ENCODE measurements at places on chromosomes 2 and 18. TPM values are rescaled to one million over a fixed set of nuclear protein-coding genes. Genes with fewer than 3 reads are reported as not detected.

GRCh38 chr2:196413821-196414274, 225.7 kb upstream of the CCDC150 start:
- DNase-seq, result no peak

DNA sequence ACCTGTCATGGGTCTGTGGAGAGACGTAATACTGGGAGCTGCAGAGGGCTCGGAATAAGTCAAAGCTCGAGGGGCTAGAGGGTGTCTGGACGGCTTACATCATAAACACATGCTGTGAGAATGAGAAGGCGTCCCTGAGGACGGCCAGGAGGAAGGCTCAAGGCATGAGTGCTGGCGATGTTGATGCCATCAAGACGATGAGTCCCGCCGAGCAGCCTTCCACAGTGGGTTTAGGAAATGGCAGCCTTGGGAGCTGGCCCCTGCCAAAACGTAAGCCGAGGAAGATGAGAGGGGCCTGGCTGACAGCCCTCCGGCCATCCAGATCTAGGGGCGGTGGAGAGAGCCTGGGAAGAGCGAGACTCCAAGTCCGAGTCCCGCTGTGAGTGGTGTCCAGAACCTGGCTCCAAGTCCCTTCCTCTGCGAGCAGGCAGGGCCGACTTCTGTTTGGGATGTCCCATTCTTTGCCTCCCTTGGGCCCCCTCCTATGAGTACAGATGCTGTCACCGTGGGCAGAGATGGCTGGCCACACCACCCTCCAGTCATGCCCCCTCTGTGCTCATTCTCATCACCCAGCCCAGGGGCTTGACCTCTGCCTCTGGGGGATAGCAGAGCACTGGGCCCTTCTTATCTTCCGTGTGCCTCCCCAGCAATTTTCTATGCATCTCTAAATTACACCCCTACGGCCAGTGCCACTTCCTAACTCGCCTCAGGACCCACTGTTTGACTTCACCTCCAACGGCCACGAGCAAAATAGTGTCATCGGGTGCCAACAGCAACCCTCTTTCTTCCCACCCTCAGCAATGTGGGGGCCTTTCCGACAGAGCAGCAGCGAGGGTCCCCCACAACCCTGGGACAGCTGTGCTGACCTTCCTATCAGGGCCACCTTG, 175.7 kb downstream of the FAM210A start:
- no peak for DNase-seq

The ANKRD53 gene
- 1.2 TPM for polyA plus RNA-seq

The SP140L gene
- 6.6 TPM for polyA plus RNA-seq

The THSD7B gene
- polyA plus RNA-seq, result 1.6 TPM
